ENCODE measurements at places on chromosomes 13 and 19. TPM values are rescaled to one million over a fixed set of nuclear protein-coding genes. Genes with fewer than 3 reads are reported as not detected.

Gene PTH2
- total RNA-seq = not detected

Gene RGL3
- not detected for total RNA-seq

Gene IRS2
- total RNA-seq = 2.3 TPM

Gene ZNF763
- total RNA-seq = 6.7 TPM

Gene ZNF799
- 3.8 TPM for total RNA-seq

Gene FGF21
- not detected for total RNA-seq

Gene LILRA5
- total RNA-seq = not detected

Gene PNMA8A
- 3.3 TPM for total RNA-seq

Gene NLRP9
- not detected for total RNA-seq

Gene MEIOSIN
- total RNA-seq = not detected

Gene POMP
- total RNA-seq = 132 TPM

Gene KLK12
- total RNA-seq = not detected

GRCh38 chr19:2976609-2977000, 759 bp upstream of the TLE6 start:
- no peak for DNase-seq

GRCh38 chr13:45206340-45206739, 5.5 kb upstream of the KCTD4 start:
- DNase-seq = peak; percentile 60

DNA sequence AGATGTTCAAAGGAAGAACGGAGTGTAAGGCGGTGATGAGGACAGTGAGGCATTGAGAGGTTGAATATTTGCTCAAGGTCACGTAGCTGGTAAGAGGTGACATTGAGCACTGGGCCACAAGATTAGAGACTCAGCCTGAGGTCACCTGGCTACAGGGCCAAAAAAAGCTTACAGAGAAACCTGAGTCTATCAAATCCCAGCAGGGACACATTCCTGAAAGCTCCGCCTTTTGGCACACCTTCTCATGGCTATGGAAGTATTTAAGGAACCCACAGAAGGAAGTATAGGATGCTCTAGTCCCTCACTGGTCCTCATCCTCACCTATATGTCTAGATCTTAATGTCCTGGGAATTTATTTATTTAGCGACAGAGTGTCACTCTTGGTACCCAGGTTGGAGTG, 17.4 kb downstream of the ZNF586 start:
- no peak for DNase-seq

- no peak for DNase-seq
Measured at GRCh38 chr19:11995174-11995573, 30.3 kb downstream of the ZNF763 start.

DNA sequence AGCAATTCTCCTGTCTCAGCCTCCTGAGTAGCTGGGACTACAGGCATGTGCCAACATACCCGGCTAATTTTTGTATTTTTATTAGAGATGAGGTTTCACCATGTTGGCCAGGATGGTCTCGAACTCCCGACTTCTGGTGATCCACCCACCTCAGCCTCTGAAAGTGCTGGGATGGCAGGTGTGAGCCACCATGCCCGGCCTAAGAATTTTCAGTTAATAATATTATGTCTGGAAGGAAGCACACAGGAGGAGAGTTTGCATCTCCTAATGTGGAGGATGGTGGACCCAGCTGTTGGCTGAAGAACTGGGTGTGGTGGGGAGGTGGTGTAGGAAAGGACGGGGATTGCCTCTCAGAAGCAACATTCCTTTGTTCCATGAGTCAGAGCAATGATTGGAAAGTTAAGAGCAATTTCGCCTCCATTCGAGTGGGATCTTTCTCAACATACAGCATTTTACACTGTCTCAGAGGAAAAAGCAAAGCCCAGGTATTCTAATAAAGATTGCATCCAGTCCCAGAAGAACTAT, 11.9 kb downstream of the PDCD2L start:
- DNase-seq = no peak

DNA sequence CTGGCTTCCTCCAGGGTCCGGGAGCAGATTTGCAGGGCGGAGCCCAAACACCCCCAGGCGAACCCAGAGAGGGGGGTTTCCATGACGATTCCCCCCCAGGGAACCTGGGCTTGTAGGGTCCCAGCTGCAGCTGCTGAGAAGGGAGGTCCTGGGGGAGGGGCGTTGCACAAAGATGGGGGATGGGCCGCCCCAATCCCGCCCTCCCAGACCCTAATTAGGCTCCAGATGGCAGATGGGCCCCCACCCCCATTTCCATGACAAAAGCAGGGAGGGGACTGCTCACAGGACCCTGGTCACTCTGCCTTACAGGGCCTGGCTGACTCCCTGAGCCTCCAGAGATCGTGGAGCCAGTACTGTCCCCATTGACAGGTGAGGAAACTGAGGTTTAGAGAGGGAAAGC, 15.2 kb downstream of the ELAVL3 start:
- DNase-seq = no peak

DNA sequence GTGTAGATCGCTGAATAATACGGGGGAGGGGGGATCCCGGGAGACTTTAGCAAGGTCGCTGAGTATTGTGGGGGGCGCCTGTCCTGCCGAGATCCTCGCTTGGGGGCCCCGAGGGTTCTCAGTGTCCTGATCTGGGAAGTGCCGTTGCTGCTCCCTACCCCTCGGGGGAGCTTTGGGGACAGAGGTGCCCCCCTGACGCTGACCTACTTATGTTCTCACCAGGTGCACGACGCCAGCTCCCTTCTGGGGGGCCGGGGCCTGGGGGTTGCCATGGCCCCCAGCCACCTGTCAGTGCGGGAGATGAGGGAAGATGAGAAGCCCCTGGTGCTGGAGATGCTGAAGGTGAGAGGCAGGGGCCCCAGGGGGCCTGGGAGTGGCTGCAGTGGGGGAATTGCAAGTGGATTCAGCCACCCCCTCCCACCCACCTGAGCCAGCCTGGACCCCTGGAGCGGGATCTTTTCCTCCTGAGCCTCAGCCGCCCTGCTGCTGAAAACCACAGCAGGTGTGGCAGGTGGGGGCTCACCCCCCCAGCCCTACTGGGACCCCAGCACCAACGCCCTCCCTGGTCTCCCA, 537 bp downstream of the NAT14 start:
- DNase-seq = no peak

DNA sequence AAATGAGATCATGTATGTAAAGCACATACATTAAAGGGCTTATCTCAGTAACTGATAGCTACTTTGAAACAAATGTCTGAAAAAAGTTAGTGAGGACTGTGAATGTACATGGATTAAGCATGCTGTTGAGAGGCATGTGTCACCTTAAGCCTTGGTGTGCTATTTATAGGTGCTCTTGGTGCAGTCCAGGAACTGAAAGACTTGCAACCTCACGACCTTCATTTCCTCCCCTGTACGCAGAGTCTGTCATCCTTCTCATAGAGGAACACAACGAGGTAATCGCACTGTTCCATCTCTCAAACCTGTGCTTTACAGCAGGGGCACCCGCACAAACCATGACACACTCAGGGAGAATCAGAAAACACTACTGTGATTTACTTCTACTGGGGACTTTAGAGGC, 65.6 kb downstream of the UFM1 start:
- no peak for DNase-seq

DNA sequence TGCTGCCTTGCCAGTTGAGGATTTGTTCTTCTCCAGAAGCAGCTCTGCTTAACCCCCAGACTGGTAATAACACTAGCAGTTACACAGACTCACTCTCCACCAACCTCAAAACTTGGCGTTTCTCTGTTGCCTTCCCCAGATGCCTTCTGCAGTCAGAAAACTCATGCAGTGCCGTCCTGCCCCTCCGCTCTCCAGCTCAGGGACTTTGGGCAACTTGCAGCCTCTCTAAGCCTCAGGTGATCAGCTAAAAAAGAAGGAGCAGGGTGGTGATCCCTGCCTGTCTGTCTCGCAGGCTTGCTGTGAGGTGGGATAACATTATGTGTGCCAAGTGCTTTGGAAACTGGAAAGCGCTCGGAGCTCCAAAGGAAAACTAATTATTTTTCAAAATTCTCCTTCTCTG, 391.6 kb downstream of the HS6ST3 start:
- no peak for DNase-seq

DNA sequence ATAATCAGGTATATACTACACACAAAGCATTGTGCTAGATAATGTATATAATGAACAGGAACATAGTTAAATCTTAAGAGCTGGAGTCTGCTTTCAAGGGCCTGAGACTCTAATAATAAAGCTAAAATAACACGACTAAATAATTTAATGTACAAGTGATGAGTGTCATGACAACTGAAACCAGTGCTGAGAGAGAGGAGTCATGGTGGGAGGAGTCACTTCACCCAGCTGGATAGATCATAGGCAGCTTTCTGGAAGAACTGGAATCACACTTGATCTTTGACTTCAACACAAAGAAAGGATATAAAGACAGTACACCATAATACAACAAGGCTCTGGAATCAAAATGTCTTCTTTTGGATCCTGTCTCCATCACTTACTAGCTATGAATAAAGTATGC, 7.1 kb downstream of the RBM26 start:
- no peak for DNase-seq

DNA sequence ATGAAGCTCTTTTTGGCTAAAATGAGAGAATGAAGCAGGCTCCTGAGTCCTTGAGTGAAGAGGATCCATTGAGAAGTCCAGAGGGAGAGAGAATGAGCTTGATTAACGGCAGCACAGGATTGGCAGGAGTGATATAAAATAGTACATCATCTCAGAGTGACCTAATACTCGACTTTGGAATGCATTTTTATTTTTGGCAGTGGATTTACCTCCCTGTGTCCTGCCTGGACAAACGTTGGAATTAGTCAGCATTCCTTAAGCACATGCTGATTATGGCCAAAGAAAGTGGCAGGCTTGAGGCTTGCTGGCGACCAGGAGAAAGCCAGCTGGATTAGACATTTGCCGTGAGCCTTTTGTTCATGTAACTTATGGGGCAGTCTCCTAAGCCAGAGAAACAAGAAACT, 22.9 kb downstream of the LRCH1 start:
- DNase-seq = no peak

DNA sequence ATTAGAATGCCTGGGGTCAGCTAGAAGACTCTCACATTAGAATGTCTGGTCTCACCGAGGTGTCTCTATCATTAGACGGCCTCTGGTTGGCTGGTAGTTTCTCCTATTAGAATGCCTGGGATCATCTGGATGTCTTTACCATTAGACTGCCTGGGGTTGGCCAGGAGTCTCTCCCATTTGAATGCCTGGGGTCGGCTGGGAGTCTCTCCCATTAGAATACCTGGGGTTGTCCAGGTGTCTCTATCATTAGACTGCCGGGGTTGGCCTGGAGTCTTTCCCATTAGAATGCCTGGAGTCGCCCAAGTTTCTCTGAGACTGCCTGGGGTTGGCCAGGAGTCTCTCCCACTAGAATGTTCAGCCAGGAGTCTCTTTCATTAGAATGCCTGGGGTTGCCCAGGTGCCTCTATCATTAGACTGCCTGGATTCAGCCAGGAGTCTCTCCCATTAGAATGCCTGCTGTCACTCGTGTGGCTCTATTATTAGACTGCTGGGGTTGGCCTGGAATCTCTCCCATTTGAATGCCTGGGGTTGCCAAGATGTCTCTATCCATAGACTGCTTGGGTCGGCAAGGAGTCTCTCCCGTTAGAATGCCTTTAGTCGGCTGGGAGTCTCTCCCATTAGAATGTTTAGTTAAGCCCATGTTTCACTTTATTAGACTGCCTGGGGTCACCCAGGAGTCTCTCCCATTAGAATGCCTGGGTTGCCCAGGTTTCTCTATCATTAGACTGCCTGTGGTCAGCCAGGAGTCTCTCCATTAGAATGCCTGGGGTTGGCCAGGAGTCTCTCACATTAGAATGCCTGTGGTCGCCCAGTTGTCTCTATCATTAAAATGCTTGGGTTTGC, 1467.8 kb downstream of the UQCRFS1 start:
- DNase-seq = no peak

- no peak for DNase-seq
Measured at GRCh38 chr19:6761053-6761676, 6.1 kb downstream of the SH2D3A start.

- DNase-seq = no peak
Measured at GRCh38 chr13:59680429-59681024, 483.2 kb downstream of the DIAPH3 start.

GRCh38 chr19:3942790-3943409, 10.0 kb downstream of the NMRK2 start:
- no peak for DNase-seq

DNA sequence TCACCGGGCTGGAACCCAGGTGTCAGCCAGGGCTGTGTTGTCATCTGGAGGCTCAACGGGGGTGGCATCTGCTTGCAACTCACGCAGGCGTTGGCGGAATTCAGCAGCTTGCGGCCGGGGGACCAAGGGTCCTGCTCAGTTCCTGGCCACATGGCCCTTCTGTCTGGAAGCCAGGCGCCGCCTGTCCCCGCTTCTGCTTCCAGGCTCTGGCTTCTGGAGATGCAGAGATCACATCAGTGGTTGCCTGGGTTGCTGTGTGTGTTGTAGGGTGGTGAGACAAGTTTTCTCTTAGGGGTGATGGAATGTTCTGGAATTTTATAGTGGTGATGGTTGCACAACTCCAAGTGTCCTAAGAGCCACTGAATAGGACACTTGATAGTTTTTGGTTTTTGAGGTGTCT, 5.0 kb downstream of the ADAT3 start:
- DNase-seq = no peak

DNA sequence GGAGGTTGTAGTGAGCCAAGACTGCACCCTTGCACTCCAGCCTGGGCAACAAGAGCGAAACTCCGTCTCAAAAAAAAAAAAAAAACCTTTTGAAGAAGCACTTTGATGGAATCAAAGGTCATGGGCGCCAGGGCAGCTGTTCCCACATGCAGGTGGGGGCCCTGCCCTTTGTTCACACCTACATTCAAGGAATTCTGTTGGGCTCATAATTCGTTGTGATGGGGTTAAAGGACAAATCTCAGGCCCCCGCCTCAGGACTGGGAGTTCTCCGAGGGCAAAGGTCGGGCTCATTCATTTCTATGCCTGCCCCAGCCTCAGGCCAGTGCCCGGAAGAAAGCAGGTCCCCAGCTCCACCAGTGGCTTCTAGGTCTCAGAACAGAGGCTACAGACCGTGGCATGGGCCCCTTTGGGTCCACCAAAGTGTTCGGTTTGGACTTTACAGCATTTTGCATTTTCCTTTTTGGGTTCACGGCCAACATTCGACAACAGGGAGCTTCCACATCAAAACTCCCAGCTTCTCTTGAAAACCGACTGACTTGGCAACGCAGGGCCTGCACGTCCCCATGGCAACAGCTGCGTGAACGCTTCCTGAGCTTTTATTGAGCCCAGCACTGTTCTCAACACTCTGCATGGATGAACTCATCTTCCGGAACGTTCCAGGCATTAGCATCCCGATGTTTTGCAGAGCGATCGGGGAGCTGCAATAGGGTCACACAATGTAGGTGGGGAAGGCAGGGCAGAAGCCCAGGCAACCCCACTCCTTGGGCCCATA, 10.1 kb upstream of the GTF2F1 start:
- no peak for DNase-seq

- DNase-seq = no peak
Measured at GRCh38 chr19:35767288-35768081, 7.9 kb upstream of the ARHGAP33 start.

GRCh38 chr13:32019612-32020233, 11.9 kb upstream of the FRY start:
- peak; percentile 61 for DNase-seq
